Activated naive CD8-positive, alpha-beta T cell treated with anti-CD3 and anti-CD28 coated beads, Interleukin-2, amount 10 ng/mL, durations not matched to agents 7 days and 5 days (primary cell): ENCODE measurements at places on chromosomes 3 and 15. TPM values are rescaled to one million over a fixed set of nuclear protein-coding genes. Genes with fewer than 3 reads are reported as not detected.

DNA sequence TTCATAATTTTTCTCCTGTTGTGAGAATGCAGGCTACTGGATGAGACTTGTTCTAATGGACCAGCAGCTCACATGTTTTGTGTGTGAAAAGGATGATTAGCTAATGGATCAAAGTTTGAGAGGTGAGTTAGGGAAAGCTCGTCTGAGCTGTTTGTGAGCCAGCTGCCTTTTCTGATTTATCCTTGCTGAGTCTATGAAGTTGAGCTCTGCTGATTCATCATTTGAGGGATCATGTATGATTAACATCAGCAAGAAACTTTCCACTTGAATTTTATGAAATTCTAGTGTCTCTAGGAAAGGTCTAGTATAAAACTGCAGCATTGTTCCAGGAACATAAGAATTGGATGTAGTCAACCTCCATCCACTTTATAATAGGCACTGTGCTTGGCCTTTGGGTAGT, 698.7 kb downstream of the NTRK3 start:
- no peaks in the 10 kb centered on the region for H3K4me1 ChIP-seq
- H3K27ac ChIP-seq: no peak overlapping the region
- peaks cover 2% of the 10 kb centered on the region for H3K27me3 ChIP-seq
- no peak for DNase-seq
- no peaks in the 10 kb centered on the region for H3K36me3 ChIP-seq

DNA sequence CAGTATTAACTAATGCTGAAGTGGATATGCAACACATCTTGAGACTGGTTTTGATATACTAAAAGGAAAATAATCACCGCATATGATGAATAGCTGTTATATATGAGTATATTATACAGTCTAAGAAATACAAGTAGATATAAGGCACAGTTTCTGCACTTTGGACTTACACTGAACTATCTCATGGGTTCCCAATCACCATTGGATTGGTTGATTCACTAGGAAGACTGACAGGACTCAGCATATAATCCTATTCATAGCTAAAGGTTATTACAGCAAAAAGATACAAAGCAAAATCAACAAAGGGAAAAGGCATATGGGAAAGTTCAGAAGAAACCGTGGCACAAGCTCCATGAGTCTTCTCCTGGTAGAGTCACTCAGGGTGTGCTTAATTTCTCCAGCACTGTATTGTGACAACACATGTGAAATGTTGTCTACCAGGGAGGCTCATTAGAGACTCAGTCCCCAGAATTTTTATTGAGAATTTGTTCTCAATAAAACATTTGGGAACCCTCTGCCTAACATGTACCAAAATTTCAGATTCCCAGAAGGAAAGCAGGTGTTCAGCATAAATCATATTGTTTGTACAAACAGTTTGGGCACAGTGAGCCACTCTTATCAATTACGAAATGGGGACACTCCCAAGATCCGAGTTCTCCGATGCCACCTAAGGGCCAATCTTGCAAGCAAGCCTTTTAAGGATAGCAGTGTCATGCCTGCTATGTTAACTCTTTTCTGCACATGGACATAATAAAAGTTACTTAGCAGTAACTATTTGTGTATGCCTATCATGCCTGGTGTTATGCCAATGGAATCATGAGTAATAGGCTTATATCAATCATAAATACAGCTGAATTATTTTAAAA, 26.8 kb downstream of the CMC1 start:
- H3K27ac ChIP-seq: no peak overlapping the region
- no peaks in the 10 kb centered on the region for H3K27me3 ChIP-seq
- peaks cover 42% of the 10 kb centered on the region for H3K36me3 ChIP-seq
- no peak for DNase-seq
- no peaks in the 10 kb centered on the region for H3K4me1 ChIP-seq

DNA sequence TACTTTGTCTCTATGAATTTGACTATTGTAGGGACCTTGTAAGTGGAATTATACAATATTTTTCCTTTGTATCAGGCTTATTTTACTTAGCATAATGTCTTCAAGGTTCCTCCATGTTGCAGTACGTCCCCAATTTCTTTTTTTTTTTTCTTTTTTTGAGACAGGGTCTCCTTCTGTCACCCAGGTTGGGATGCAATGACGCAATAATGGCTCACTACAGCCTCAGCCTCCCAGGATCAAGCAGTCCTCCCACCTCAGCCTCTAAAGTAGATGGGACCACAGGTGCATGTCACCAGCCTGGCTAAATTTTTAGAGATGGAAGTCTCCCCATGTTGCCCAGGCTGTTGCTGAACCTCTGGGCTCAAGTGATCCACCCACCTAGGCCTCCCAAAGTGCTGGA, 40.5 kb upstream of the RPS17 start:
- no peak overlapping the region for H3K27ac ChIP-seq
- no peaks in the 10 kb centered on the region for H3K4me1 ChIP-seq
- H3K36me3 ChIP-seq: no peaks in the 10 kb centered on the region
- DNase-seq: no peak
- H3K27me3 ChIP-seq: peaks cover 7% of the 10 kb centered on the region
- H3K4me3 ChIP-seq: no peak overlapping the region

- H3K27me3 ChIP-seq: peaks cover 13% of the 10 kb centered on the region
- H3K27ac ChIP-seq: no peak overlapping the region
- no peaks in the 10 kb centered on the region for H3K4me1 ChIP-seq
- H3K4me3 ChIP-seq: no peak overlapping the region
- no peak for DNase-seq
Observed at GRCh38 chr15:25886498-25887140, 23.5 kb upstream of the ATP10A start.

- H3K4me1 ChIP-seq: peaks cover 9% of the 10 kb centered on the region
- no peak within 1 kb of the TSS for H3K27ac ChIP-seq
- DNase-seq: peak; percentile 44
- H3K36me3 ChIP-seq: no peaks in the 10 kb centered on the region
Observed at GRCh38 chr15:51094606-51095569, at the start of gene TNFAIP8L3. Gene TNFAIP8L3, minus strand, starts transcription at chr15:51094906. Its CDS starts 311 bp downstream, at chr15:51094595.

GRCh38 chr3:138148503-138148902, 16.3 kb upstream of the A4GNT start:
- H3K27me3 ChIP-seq: peaks cover 27% of the 10 kb centered on the region
- H3K4me3 ChIP-seq: no peak overlapping the region
- no peaks in the 10 kb centered on the region for H3K4me1 ChIP-seq
- no peaks in the 10 kb centered on the region for H3K36me3 ChIP-seq

DNA sequence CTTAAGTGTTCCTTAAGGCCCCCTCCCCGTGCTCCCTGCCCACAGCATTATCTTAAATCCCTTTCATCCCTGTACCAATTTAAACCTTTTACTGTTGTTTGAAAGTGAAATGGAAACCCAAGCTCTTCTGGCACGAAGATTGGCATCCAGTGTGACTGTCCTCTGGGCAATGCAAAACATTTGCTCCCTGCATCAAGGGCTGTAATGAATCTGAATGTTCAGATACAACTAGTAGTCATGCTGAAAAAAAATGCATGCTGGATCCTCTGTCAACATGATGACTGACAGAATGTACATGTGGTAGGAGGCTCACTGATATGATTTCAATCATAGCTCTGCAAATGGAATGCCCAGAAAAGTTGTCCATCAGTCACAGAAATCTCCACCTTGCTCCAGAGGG, 8.1 kb upstream of the CDIN1 start:
- no peaks in the 10 kb centered on the region for H3K4me1 ChIP-seq
- H3K27me3 ChIP-seq: peaks cover 19% of the 10 kb centered on the region
- H3K4me3 ChIP-seq: no peak overlapping the region
- H3K27ac ChIP-seq: no peak overlapping the region
- no peaks in the 10 kb centered on the region for H3K36me3 ChIP-seq
- DNase-seq: no peak

DNA sequence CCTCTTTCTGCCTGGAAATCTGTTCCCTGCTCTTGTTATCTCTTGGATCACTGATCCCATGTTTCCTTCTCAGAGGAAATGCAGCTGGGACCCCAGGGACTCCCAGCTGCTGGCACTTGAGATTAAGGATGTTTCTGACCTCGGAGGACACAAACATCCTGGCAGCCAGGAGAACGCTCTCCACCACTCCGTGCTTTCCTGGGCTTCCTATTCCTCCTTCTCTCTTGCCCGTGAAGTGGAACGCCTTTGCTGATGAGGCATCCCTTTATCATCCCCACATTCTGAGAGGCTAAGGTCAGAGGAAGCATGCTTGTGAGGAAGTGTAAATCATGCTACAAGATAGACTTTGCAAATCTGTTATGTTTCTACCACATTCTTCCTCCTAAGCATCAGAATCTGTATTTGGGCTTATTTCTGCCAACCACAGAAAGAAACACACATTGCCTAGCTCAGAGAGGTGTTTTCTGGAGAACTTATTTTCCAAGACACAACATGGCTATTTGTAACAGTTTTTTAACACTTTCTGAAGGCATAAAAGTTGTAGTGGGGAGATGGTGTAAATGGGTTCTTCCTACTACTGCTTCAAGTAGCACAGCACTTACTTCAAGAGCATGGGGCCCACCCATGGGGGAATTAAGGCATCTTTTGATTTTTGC, 25.6 kb upstream of the LDHAL6B start:
- H3K4me1 ChIP-seq: no peaks in the 10 kb centered on the region
- DNase-seq: no peak
- no peak overlapping the region for H3K27ac ChIP-seq
- peaks cover 55% of the 10 kb centered on the region for H3K36me3 ChIP-seq
- H3K27me3 ChIP-seq: peaks cover 3% of the 10 kb centered on the region
- H3K4me3 ChIP-seq: no peak overlapping the region

DNA sequence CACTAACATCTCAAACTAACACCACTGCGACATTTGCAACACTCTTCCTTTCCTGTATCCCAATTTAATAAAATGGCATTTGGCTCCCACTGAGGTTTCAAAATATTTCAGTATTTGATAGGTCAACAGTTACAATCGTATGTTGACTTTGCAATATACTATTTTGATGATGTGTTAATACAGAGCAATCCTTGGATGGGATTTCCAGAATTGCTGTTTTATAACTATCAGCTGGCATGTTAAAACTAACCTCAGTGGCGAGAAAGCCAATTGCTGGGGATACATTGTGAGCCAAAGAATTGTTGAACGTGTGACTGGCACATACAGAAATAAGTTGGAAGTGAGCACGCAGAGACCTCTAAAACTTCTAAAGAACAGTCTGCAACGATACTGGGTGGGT, 226.1 kb upstream of the LYSMD4 start:
- H3K27ac ChIP-seq: no peak overlapping the region
- no peak overlapping the region for H3K4me3 ChIP-seq
- H3K4me1 ChIP-seq: peaks cover 1% of the 10 kb centered on the region
- H3K36me3 ChIP-seq: no peaks in the 10 kb centered on the region

GRCh38 chr15:67892559-67893377, 52.9 kb upstream of the RNU6-1 start:
- DNase-seq: no peak
- no peak overlapping the region for H3K27ac ChIP-seq
- H3K4me1 ChIP-seq: no peaks in the 10 kb centered on the region
- H3K36me3 ChIP-seq: no peaks in the 10 kb centered on the region

- H3K4me1 ChIP-seq: peaks cover 9% of the 10 kb centered on the region
- no peak overlapping the region for H3K4me3 ChIP-seq
- H3K36me3 ChIP-seq: no peaks in the 10 kb centered on the region
- DNase-seq: no peak
- peaks cover 16% of the 10 kb centered on the region for H3K27me3 ChIP-seq
- no peak overlapping the region for H3K27ac ChIP-seq
Observed at GRCh38 chr15:62209322-62209721, 44.2 kb upstream of the C2CD4B start.

GRCh38 chr3:139557041-139557440, 17.5 kb upstream of the RBP1 start:
- H3K27me3 ChIP-seq: peaks cover 4% of the 10 kb centered on the region
- no peaks in the 10 kb centered on the region for H3K36me3 ChIP-seq
- no peaks in the 10 kb centered on the region for H3K4me1 ChIP-seq
- H3K4me3 ChIP-seq: no peak overlapping the region
- H3K27ac ChIP-seq: no peak overlapping the region

Gene ADAMTS17
- total RNA-seq: 5.6 TPM

Gene GANC
- total RNA-seq: 38.3 TPM

Gene RFX7
- total RNA-seq: 42.5 TPM
